CD4-positive, alpha-beta memory T cell (primary cell): ENCODE measurements at places on chromosomes 2 and 18. TPM values are rescaled to one million over a fixed set of nuclear protein-coding genes. Genes with fewer than 3 reads are reported as not detected.

- no peaks in the 10 kb centered on the region for H3K4me1 ChIP-seq
- no peak overlapping the region for H3K4me3 ChIP-seq
- H3K36me3 ChIP-seq: no peaks in the 10 kb centered on the region
These were observed 71.7 kb downstream of the FEZ2 start for GRCh38 chr2:36526226-36526625.

DNA sequence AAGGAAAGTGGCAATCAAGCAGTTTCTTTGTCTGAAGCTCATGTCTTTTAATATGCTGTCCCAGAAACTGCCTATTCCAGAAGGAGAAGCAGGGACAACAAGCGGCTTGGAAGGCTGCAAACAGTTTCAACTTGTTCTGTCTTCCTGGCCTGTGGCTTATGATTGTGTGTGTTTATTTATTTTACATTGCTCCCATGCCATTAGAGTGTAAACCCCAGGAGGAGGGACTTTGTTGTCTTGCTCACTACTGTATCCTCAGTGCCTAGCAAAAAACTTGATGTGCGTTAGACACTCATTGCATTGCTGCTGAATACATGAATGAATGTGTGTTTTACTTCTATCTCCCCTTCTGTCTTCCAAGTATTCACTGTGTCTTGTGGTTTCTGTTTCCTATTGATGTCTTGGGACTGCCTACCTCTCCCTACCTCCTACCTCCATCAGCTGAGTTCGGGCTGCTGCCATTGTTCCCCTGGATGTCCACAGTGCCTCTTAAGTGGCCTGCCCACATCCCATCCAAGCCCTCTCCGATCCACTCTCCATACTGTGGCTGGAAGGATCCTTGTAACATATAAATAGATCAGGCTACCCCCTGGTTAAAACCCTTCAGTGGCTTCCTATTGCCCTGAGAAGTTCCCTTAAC, 261.4 kb downstream of the DYSF start:
- H3K4me3 ChIP-seq: no peak overlapping the region
- H3K36me3 ChIP-seq: no peaks in the 10 kb centered on the region
- no peak for DNase-seq
- H3K27me3 ChIP-seq: no peaks in the 10 kb centered on the region

The SPC25 gene
- 0.33 TPM for total RNA-seq

The ZNF2 gene
- 8.3 TPM for total RNA-seq

DNA sequence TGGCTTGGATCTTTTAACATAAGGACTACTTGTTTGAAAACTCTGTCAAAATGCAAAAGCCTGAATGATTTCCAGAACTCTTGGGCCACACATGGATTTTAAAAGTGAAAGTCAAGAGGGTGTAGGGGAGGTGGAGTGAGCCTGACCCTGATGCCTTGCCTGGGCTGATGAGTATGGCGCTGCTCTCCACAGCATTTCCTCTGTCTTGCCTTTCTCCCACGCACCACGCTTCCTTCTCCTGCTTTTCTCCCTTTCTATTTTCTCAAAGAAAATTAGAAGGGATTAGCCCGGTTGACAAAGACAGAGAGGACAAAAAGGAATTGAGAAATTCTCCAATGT, 207.0 kb upstream of the CCDC68 start:
- no peaks in the 10 kb centered on the region for H3K27me3 ChIP-seq
- H3K36me3 ChIP-seq: no peaks in the 10 kb centered on the region
- H3K27ac ChIP-seq: no peak overlapping the region
- DNase-seq: no peak
- no peaks in the 10 kb centered on the region for H3K4me1 ChIP-seq

DNA sequence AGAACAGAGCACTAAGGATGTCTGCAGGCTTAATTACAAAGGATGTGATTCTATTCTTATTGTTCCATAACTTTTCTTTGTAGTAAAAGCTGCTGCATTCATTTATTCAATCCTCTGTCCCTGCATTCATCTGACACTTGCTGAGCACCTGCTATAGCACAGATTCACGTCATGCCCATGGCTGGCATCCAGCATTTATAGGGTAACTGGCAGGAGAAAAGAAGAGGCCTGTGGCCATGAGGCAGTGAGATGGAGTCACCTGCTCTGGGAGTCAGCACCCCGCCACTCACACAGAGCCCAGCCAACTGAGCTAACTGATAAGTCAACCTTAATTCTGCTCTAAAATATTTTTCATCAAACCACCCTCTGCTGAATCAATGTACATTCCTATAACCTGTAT, 18.3 kb upstream of the CDC42EP3 start:
- H3K27ac ChIP-seq: no peak overlapping the region
- H3K4me1 ChIP-seq: peaks cover 3% of the 10 kb centered on the region
- H3K4me3 ChIP-seq: no peak overlapping the region
- H3K36me3 ChIP-seq: no peaks in the 10 kb centered on the region
- H3K27me3 ChIP-seq: no peaks in the 10 kb centered on the region

DNA sequence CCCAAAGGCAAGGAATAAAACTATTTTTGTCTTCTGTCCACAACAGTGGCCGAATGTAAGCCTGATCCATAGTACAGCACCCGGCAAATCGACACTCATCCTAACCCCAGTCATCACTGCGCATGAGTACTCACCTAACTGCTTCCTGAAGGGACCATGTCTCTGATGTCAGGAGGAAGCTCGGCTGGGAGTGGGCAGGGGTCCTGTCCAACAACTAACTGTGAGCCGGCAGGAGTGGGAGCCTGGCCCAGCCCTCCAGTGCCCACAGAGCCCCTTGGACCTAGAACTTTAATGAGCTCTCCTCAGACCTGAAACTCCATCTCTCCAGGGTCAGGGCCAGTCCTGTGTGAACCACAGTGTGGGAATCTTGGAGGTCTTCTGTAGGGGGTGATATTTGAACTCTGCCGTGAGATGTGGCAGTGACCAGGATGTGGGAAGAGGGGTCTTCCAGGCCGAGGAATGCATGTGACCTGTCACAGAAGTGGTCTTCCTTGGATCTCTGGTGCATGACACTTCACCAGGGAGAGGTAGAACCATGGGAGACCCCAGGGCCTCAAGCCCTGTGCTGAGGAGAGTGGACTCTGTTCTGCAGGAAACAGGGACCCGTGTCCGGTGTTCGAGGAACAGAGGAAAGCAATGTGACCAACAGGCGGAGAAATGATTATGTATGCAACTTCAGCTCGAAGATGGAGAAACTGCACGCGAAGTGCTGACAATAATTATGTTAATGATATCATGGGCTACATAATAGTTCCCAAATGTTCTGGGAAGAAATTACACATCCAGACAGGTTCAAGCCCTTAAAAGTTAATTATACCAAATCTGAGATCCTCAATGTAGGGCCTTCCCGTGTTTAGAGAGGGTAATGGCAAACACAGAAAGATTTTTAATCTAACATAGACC, 240.1 kb upstream of the HDAC4 start:
- no peak for DNase-seq
- no peaks in the 10 kb centered on the region for H3K4me1 ChIP-seq
- H3K36me3 ChIP-seq: no peaks in the 10 kb centered on the region
- H3K4me3 ChIP-seq: no peak overlapping the region
- no peak overlapping the region for H3K27ac ChIP-seq

The DNAH7 gene
- total RNA-seq: not detected
